Activated CD4-positive, alpha-beta T cell treated with anti-CD3 and anti-CD28 coated beads, Interleukin-2, amount 50 U/mL, for 4 hours (primary cell): ENCODE measurements at places on chromosomes 6 and 20.

DNA sequence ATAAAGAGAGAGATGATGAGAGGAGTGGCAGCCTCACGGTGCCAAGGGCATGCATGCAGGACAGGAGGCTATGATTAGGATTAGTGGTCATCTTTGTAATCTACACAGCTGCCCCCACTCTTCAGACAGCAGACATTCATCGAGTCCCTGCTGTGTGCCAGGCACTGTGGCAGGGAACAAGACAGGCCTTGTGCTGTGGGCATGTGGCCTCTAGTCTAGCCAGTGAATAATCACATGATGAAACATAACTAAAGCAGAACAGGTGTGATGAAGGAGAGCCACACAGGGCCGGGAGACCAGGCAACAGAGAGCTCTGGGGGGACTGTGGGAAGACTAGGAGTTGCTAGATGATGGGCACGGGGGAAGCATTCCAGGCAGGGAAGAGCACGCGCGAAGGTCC is 22.2 kb downstream of the TOX2 start:
- DNase-seq = no peak

GRCh38 chr6:129280749-129281148 is 397.8 kb downstream of the LAMA2 start:
- DNase-seq = peak; percentile 15

GRCh38 chr6:116507324-116507723 is 4.1 kb upstream of the CALHM5 start:
- no peak for DNase-seq

DNA sequence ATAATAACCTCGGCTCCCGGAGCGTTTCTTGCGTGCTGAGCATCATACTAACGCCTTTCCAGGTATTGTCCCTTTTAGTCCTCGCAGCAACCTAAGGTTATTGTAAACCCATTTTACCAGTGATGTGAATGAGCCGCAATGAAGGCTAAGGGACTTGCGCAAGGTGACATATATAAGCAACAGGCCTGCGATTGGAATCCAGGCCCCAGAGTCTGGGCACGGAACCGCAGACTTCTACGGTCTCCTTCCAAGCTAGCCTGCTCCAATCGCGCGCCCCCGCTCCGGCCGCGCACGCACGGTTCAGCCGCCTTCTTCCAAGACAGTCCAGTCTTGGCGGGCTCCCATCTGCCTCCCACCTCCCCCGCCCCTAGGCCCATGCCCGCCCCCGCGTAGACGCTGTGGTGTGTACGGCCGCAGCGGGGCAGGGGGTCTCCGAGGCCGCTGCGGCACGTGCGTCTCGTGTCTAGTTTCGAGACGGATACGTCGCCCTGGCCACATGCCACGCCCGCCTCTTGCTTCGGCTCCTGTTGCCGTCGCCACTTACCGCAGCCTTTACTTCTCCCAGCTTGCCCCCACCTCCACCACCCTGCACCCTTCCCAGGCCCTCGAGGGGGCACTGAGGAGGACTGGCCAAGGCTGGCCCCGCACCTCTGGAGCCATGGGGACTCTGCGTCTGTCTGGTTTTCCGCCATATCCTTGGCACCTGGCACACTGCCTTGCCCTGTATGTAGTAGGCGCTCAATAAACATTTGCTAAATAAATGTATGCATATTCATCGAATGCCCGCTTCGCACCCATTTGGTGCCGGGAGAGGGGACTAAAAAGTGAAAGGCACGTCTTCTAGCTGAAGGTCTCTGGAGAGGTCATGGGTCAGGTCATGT is 855 bp upstream of the GFOD1 start:
- peak; percentile 6 for DNase-seq

DNA sequence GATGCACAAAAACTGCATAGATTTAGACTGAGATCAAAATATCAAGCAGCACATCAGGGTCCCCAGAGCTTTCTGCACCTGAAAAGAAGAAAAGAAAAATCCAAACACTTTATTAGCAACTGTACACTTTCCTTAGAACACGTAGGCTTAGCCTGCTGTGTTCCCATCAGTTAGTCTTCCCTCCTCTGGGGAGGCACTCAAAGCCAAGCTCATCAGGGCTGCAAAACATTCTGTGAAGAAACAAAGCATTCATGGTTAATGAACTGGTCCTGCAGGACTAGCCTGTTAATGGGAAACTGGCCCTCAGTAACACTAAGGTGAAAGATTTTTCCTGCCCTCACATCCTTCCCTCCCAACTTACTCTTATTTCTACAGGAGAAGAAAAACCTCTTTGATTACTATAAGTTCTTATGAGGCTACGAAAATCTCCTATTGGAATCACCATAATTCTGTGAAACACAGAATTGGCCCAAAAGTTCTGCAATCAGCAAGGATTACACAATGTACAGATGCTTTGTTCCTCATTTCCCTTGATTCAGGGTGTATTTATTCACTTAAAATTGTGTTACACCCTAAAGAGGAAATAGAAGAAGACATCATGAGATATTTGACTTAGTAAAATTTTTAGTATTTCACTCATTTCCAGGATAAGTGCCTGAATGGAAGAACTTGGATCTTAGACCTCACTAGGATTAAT is 901.0 kb upstream of the MAP3K7 start:
- no peak for DNase-seq

- DNase-seq = no peak
Measured at GRCh38 chr20:23131766-23132165, 45.6 kb upstream of the CD93 start.

DNA sequence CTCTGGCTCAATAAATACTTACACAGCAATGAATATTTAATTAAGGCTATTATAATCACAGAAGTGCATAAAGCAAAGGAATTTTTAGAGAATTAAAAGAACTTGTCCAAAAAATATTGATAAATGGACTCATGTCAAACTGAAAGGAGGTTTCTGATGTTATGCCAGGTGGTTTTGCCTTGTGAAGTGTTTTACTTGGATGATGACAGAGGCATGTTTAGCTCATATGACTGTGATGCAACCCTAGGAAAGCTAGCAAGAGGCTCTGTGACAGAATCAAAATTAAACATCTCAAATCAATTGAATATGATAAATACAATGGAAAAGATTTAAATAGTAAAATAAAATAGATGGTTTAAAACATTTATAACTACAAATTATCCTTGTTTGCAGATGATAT is 137.3 kb downstream of the TMEM200A start:
- no peak for DNase-seq

- DNase-seq = no peak
Measured at GRCh38 chr6:43708860-43709653, 21.5 kb upstream of the MRPS18A start.
